ENCODE measurements at places on chromosomes 5 and 9. TPM values are rescaled to one million over a fixed set of nuclear protein-coding genes. Genes with fewer than 3 reads are reported as not detected.

GRCh38 chr9:38195737-38196161, 126.7 kb upstream of the SHB start:
- DNase-seq = no peak

- DNase-seq = peak; percentile 48
These were observed at the start of gene SLCO4C1 for GRCh38 chr5:102296178-102296817. TSS of gene SLCO4C1 (minus strand) at chr5:102296284. CDS start at chr5:102296262, 22 bp downstream.

- DNase-seq = peak; percentile 72
These were observed 85.8 kb upstream of the DMRT1 start for GRCh38 chr9:755454-756381.

- DNase-seq = no peak
These were observed 44.4 kb downstream of the AK8 start for GRCh38 chr9:132833550-132834121.

The ZNF346 gene
- total RNA-seq = 17.3 TPM

The MOB3B gene
- 0.99 TPM for total RNA-seq
